Left cardiac atrium (tissue), 4 donors: ENCODE measurements at places on chromosomes 11 and 22. TPM values are rescaled to one million over a fixed set of nuclear protein-coding genes. Genes with fewer than 3 reads are reported as not detected.

GRCh38 chr11:65125197-65126056, 3.3 kb downstream of the MRPL49 start:
- no peak for DNase-seq

- DNase-seq: no peak
Measured at GRCh38 chr11:123544631-123545375, 109.6 kb downstream of the SCN3B start.

- DNase-seq: no peak
Measured at GRCh38 chr11:75346296-75346695, 5.2 kb downstream of the ARRB1 start.

DNA sequence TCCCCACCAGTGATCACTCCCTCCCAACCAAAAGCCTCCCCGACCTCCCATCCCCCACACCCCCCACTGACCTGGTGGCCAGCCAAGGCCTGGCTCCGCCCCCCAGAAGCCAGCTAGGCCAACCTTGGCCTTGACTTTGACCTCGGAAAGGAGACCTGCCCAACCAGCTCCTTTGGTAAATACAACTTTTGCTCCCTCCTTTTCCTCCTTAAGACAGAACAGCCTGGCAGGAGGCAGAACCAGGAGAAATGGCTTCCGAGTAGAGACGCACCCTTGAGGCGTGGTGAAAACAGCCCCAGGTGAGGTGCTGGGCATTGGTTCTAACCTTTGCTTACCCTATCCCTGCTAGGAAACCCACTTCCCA, 27.0 kb downstream of the PLEKHA7 start:
- DNase-seq: no peak

TTC38 gene
- total RNA-seq: 23.1 TPM

SLN gene
- total RNA-seq: 427 TPM

P2RY2 gene
- 16.5 TPM for total RNA-seq

PGA3 gene
- total RNA-seq: 0.97 TPM
